ENCODE measurements at places on chromosomes 2 and 18. TPM values are rescaled to one million over a fixed set of nuclear protein-coding genes. Genes with fewer than 3 reads are reported as not detected.

DNA sequence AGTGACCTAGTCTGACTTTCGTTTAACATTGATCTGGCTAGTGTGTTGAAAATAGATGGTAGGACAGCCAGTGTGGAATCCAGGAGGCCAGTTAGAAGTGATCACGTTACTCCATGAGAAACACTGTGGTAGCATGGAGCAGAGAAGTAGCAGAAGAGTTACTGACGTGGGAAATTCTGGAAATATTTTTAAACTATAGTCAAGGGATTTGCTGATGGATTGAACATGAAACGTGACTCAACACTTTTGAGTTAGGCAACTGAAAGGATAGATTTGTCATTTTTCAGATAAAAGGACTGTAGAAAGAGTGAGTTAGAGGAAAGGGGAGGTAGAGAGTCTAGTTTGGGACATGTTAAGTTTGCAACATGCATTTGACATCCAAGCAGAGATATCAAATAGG lies 130.4 kb downstream of the IRS1 start:
- no peaks in the 10 kb centered on the region for H3K4me1 ChIP-seq
- no peak overlapping the region for H3K4me3 ChIP-seq
- DNase-seq: no peak
- H3K36me3 ChIP-seq: no peaks in the 10 kb centered on the region
- H3K27me3 ChIP-seq: no peaks in the 10 kb centered on the region
- no peak overlapping the region for H3K27ac ChIP-seq

Gene CCDC141
- 3.9 TPM for total RNA-seq

Gene RABL2A
- total RNA-seq: 35.7 TPM

DNA sequence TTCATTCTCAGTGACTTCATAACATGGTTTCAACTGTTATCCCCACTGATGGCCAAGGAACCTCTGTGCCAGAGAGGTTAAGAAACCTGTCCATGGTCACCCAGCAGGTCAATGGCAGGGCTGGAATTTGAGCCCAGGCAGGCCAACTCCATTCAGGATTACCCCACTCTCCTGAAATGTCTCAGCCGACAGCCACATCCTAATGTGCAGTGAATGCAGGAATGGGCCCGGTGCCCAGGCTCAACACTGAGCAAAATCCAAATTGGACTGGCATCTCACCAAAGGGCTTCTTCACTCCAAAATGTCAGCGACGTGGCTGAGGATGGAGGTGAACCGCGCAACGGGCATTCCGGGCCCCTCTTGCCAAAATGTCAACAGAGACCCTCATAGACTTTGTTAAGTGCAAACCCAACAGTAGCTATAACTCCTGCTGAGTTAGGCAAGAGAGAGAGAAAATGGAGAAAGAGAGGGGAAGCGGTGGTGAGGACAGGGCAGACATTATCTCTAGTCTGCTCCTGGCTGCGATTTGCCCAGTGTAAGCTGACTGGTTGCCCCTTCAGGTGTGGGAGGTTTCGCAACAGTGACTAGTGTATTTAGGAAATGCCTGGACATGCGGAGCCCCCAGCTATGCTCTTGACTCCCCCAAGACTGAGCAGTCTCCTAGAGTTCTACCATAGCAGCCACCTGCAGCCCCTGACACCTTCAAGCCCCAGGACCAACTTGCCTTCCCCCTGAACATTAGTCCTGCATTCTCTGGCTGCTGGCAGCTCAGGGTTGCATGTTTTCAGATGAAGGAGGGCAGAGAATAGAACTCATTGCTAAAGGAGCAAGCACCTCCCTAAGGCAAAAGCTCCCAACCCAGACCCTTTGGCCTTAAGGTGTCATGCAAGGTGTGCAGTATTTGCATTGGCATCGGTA lies 167.7 kb downstream of the ANAPC1 start:
- H3K4me1 ChIP-seq: peaks cover 8% of the 10 kb centered on the region
- H3K4me3 ChIP-seq: no peak overlapping the region
- no peaks in the 10 kb centered on the region for H3K27me3 ChIP-seq
- DNase-seq: peak; percentile 61

Gene MAP3K19
- 6.9 TPM for total RNA-seq

GRCh38 chr18:5622905-5623304 lies 79.1 kb upstream of the EPB41L3 start:
- peaks cover 1% of the 10 kb centered on the region for H3K4me1 ChIP-seq
- H3K4me3 ChIP-seq: no peak overlapping the region
- H3K27ac ChIP-seq: no peak overlapping the region
- no peaks in the 10 kb centered on the region for H3K36me3 ChIP-seq
- H3K27me3 ChIP-seq: peaks cover 11% of the 10 kb centered on the region
- DNase-seq: no peak

GRCh38 chr2:25582077-25582830 lies 91.1 kb downstream of the DTNB start:
- DNase-seq: no peak
- H3K27me3 ChIP-seq: no peaks in the 10 kb centered on the region
- no peaks in the 10 kb centered on the region for H3K36me3 ChIP-seq
- H3K27ac ChIP-seq: no peak overlapping the region
- H3K4me1 ChIP-seq: peaks cover 4% of the 10 kb centered on the region
- no peak overlapping the region for H3K4me3 ChIP-seq

DNA sequence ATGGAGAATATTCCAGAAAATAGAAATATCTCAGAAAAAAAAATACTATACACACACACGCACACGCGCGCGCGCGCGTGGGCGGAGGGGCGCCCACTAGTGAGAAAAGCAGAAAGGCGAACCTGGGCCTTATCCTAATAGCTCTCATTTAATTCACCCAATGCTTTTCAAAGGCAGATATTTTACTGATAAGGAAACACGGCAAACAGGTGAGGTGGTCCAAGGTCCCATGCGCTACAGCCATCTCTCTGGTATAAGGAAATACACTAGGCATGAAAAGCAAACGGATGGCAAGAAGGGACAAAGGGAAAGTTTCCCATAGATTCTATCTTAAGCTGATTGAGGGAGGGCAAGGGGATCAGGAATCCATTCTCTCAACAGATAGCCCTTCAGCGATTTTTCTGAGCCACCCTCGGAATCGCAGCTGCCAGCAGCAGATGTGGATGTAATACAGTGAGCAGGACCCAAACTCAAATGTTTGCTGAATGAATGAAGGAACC lies 136.7 kb downstream of the TMEM247 start:
- peak overlapping the region; percentile 95 for H3K27ac ChIP-seq
- no peaks in the 10 kb centered on the region for H3K27me3 ChIP-seq
- no peak for DNase-seq

- H3K27me3 ChIP-seq: peaks cover 22% of the 10 kb centered on the region
- H3K4me3 ChIP-seq: no peak overlapping the region
- no peak for DNase-seq
- H3K36me3 ChIP-seq: no peaks in the 10 kb centered on the region
- no peak overlapping the region for H3K27ac ChIP-seq
Measured at GRCh38 chr2:73925033-73925704, 1.5 kb upstream of the DGUOK start.

GRCh38 chr2:60555783-60556139 lies 2.3 kb upstream of the BCL11A start:
- H3K4me3 ChIP-seq: peak overlapping the region; percentile 75
- no peaks in the 10 kb centered on the region for H3K36me3 ChIP-seq
- DNase-seq: no peak
- H3K4me1 ChIP-seq: peaks cover 42% of the 10 kb centered on the region
- peaks cover 53% of the 10 kb centered on the region for H3K27me3 ChIP-seq
- peak overlapping the region; percentile 80 for H3K27ac ChIP-seq

DNA sequence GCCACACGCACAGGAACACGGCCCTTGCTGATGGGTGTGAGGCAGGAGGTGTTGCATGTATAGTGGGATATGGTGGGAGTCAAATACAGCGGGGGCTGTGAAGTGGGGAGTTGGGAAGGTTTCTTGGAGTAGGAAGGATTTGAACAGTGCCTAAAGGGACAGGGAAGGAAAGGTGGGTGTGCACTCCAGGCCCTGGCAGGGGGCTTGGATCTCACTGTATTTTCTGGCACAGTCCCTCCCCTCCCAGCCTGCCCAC lies 6.9 kb downstream of the RAB31 start:
- no peak overlapping the region for H3K4me3 ChIP-seq
- no peak for DNase-seq
- no peaks in the 10 kb centered on the region for H3K36me3 ChIP-seq
- H3K4me1 ChIP-seq: peaks cover 12% of the 10 kb centered on the region

Gene MZT2B
- total RNA-seq: 58.7 TPM

GRCh38 chr18:44885507-44885906 lies 204.8 kb downstream of the SETBP1 start:
- no peak for DNase-seq
- no peak overlapping the region for H3K27ac ChIP-seq
- no peaks in the 10 kb centered on the region for H3K4me1 ChIP-seq
- no peaks in the 10 kb centered on the region for H3K36me3 ChIP-seq
- no peaks in the 10 kb centered on the region for H3K27me3 ChIP-seq
- no peak overlapping the region for H3K4me3 ChIP-seq

Data from spinal cord (tissue), 10 donors.